HS-27A (cell line): ENCODE measurements at places on chromosomes 2 and 18.

DNA sequence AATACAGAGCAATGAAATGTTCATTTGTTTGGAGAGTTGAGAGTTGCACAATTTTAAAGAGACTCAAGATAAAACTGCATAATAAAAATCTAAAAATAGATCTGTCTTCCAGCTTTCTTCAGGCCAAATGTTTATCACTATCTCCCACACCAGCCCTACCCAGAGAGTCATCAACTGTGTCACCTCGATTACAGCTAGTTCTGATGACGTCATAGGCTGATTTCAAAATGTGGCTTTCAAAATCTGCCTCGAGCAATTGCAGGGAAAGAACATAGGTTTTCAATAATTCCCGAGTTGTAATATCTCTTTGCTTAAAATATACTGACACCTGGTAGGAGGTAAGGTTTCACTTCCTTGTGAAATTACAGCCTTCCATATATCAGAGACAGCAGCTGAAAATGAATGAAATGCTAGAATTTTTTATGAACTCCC, 677.6 kb upstream of the ID2 start:
- DNase-seq, result no peak

DNA sequence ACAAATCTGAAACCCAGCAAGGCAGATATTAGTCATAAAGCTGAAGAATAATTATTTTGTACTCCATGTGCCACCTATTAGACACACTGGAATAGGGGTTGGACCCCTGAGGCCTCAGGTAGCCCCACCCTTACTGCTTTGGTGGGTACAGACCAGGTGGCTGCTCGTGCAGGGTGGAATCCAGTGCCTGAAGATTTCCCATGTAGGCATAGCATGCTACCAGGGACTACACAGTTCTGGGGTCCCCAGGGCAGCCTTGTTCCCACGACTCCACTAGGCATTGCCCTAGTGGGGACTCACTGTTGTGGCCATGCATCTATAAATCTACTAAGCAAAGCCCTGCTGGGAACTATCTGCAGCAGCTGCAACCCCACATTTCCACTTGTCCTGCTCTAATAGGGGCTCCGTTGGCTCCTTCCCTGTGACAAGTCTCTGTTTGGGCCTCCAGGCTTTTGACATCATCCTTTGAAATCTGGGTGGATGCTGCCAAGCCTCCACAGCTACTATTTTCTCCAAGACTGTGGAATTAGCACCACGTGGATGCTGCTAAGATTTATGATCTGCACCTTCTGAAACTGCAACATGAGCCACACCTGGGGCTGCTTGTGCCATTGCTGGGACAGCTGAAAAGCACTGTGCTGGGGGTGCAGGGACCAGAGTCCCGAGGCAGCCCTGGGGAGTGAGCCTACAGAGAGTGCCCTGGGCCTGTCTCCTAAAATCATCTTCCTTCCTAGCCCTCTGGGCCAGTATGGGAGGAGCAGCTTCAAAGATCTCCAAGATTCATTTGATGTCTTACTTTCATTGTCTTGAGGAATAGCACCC, 303.8 kb downstream of the FSIP2 start:
- DNase-seq, result no peak

GRCh38 chr18:13530879-13531387, 195.4 kb downstream of the FAM210A start:
- no peak for DNase-seq

GRCh38 chr2:25257032-25257552, 84.6 kb downstream of the DNMT3A start:
- DNase-seq, result no peak

DNA sequence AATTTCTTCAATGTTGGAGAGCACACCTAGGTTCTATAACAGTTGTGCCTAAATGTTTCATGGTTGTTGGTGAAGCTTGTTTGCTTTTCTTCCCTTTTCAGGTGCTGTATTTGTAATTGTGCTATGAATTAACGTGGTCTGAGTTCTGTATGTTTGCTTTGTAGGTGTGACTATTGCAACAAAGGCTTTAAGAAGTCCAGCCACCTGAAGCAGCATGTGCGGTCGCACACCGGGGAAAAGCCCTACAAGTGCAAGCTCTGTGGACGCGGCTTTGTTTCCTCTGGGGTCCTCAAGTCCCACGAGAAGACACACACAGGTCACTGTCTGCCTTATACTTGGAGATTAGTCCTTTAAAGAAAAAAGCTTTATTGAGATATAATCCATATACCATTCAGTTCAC, 91.2 kb downstream of the ZNF236 start:
- no peak for DNase-seq

DNA sequence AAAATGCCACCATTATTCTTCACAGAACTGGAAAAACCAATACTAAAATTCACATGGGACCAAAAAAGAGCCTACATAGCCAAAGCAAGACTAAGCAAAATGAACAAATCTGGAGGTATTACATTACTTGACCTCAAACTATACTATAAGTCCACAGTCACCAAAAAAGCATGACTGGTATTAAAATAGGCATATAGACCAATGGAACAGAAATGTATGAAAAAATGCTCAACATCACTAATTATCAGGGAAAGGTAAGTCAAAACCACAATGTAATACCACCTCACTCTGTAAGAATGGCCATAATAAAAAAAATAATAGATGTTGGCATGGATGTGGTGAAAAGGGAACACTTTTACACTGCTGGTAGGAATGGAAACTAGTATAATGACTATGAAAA, 158.6 kb downstream of the CDH2 start:
- no peak for DNase-seq

DNA sequence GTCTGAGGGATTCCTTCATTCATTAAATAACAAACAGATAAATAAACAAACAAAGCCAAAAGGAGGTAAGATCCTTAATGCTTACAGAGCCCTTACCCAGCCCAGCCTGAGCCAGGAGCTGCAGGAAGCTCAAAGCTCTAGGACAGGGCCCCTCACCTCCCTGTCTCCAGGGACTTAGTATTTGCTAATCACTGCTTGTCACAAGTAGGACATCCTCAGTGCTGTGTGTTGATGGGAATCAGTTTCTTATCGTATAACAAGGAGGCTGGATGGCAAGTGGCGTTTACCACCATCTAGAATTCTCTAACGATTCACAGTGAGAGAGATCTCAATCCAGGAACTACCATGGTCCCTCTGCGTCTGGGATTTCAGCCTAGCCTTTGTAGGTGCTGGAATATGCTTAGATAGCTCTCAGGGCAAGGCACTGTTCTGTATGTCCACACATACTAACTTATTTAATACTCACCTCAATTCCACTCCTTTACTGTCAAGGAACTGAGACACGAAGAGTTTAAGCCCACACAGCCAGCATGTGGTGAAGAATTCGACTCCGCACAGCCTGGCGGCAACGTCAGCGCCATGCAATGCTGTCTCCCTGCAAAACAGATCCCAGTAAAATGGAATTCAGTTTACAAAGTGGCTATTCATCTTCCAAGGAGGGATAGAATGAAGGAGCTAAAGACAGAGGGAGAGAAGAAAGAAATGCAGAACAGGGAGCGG, 164.8 kb downstream of the MYCN start:
- no peak for DNase-seq

GRCh38 chr18:63320123-63320974, 780 bp upstream of the BCL2 start:
- no peak for DNase-seq

GRCh38 chr18:74870950-74871349, 273.3 kb downstream of the ZNF407 start:
- no peak for DNase-seq

GRCh38 chr2:55786280-55786679, 92.6 kb upstream of the PNPT1 start:
- no peak for DNase-seq

GRCh38 chr2:165629776-165630175, 160.3 kb downstream of the CSRNP3 start:
- DNase-seq, result no peak

GRCh38 chr2:44983836-44984604, 25.2 kb downstream of the SIX2 start:
- DNase-seq, result no peak

GRCh38 chr18:48663096-48663930, 124.5 kb downstream of the CTIF start:
- no peak for DNase-seq

GRCh38 chr2:193703411-193703810, 1508.7 kb upstream of the TMEFF2 start:
- no peak for DNase-seq

DNA sequence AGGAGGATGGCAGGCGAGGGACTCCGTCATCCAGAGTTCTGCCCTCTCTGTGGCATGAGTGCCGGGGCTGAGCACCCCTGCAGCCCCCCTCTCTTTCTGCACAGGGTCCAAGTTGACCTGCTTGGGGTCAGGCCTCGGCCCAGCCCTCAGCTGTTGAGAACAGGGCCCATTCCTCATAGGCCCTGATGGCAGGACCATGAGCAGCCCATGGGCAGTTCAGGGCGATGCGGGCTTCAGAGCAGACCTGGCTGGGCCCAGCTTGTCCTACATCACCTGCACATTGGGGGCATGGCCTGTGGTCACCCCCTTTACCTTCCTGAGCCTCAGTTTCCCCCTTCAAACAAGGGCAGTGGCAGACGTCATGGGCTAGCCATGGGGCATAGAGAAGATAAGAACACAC, 238.1 kb downstream of the SEPTIN10 start:
- no peak for DNase-seq

DNA sequence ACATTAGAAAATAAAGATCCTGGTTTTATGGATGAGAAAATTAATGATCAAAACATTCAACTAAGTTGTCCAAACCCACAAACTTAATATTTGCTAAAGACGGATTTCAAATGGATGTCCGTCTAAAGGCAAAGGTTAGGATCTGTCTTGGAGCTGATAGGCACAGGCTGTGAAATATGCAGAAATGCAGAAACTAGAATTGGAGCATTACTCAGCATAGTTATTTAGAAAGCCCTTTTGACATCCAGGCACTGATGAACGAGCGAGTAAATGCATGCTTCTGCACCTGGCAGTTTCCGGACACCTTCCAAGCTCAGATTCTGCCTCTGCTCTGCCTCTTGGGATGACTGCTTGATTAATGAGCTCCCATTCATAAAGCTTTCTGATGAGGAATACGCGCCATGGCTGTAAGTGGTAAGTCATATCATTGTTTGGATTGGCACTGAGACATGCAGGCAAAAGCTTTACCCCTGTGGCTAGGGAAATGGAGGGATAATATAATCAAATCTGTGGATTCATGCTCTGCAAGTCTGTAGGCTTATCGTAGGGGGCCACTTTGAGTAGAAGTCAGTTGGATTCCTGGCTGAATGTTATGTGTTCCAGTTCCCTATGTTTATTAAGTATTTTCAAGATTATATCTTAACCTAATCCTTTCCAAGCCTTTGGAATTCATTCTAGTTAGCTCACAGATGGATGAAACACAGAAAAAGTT, 2176.3 kb upstream of the CELF4 start:
- DNase-seq, result no peak

GRCh38 chr2:99936065-99936464, 206.3 kb downstream of the AFF3 start:
- DNase-seq, result no peak

DNA sequence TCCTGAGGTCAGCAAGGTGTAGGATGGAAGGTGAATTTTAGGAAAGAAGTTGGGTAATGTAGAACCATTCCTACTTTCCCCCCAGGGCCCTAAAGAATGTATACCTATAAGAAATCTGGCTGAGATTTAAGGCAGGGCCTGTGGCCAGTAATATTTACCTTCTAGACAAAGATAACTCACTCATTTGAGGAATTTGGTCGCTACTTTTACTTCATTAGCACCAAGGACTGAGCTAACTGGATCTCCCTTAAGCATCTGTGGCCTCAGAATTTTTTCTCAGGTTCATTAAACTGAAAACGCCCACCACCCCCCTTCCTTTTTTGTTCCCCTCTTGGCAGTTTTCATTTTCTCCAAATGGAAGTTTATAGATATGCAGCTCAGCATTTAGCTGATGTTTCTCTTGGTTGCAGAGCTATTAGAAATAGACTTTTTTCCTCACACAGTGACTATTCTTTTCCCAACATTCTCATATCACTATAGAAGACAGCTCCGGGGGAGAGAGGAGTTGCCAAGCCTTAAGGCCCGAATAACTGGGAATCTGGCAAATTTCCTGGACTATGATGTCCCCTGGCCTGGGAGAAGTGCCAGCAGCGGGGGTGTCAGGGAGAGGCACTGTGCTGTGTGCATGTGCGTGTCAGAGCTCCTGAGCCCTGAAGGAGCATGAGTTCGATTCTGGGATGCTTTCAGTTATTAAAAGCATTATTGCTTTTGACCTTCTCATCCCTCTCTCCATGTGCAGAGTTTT, 310.9 kb downstream of the PRKCE start:
- no peak for DNase-seq

DNA sequence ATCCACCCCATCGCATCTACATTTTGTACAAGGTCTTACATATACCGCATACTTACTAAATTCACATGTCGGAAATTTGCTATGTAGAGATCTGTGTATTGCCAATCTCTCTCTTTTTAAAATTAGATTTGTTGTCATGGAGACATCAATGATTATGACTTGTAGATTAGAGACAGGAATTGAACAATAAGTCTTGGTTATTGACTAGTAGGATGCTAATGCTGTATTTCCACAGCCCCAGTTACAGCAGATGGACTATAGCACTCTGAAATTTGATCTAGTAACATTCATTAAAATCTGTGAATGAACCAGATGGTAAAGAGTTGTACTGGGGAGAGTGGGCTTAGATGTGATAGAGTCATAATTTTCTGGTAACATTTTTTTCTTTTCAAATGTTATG, 805.7 kb downstream of the SLC4A3 start:
- DNase-seq, result no peak

- no peak for DNase-seq
Measured at GRCh38 chr2:67938053-67938452, 124.8 kb downstream of the C1D start.

DNA sequence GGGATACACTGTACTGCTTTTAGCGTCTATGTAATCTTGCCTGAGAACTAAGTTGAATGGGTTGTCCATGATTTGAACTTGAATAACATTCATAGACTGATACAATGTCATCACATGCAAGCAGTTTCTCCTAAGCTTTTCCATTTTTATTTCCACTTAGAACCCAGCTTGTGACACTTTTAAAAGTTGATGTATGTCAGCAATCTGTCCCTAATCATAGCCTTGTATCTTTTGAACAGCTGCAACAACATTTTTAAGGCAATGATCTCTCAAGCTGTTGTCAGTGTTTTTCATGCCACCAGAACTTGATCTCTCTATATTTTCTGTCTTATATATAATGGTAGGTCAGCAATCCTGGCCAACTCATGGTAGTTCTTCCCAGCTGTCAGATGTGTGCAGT, 185.0 kb downstream of the DOK6 start:
- no peak for DNase-seq

DNA sequence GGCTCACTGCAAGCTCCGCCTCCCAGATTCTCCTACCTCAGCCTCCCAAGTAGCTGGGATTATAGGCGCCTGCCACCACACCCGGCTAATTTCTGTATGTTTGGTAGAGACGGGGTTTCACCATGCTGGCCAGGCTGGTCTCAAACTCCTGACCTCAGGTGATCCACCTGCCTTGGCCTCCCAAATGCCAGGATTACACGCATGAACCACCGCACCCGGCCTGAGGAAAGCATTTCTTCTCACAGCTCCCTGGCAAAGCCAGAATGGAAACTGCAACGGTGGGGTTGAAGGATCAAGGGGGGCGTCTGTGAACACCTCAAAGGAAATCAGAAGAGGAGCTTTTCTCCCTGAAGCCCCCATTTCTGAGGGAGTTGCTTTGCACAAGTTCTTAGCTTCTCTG, 11.2 kb upstream of the TEX51 start:
- DNase-seq, result no peak

GRCh38 chr2:20353241-20353992, 2.8 kb upstream of the PUM2 start:
- DNase-seq, result no peak
